Aorta (tissue), 5 donors: ENCODE measurements at places on chromosomes 12 and 14. TPM values are rescaled to one million over a fixed set of nuclear protein-coding genes. Genes with fewer than 3 reads are reported as not detected.

Gene CCNB1IP1
- 65.5 TPM for polyA plus RNA-seq

Gene PLEKHG7
- polyA plus RNA-seq = not detected

Gene OGFOD2
- polyA plus RNA-seq = 14.3 TPM

Gene COX8C
- polyA plus RNA-seq = not detected

Gene SERPINA5
- 0.13 TPM for polyA plus RNA-seq

Gene DDN
- 0.50 TPM for polyA plus RNA-seq
